Naive B cell (primary cell): ENCODE measurements at places on chromosomes 7 and 10. TPM values are rescaled to one million over a fixed set of nuclear protein-coding genes. Genes with fewer than 3 reads are reported as not detected.

DNA sequence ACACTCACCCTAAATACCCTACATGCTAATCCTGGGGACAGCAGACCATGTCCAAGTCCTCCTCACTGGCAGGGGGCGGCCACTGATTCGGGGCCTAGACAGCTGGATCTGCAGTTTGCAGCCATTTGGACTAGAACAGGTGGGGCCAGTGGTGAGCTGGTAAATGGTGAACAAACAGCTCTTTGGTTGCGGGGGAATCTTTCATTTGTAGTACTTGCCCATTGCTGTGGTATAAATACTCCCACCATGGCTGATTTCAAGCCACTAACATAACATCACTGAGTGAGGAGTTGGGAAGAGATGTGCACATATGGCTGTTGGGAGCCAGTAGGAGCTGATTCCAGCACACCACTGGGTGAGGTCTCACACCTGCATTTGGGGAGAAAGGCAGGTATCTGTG, 13.5 kb downstream of the ZNF503 start:
- DNase-seq: no peak
- H3K4me3 ChIP-seq: no peak overlapping the region
- H3K4me1 ChIP-seq: no peaks in the 10 kb centered on the region
- peaks cover 81% of the 10 kb centered on the region for H3K27me3 ChIP-seq
- H3K36me3 ChIP-seq: peaks cover 14% of the 10 kb centered on the region

- DNase-seq: no peak
- no peaks in the 10 kb centered on the region for H3K36me3 ChIP-seq
- no peak overlapping the region for H3K4me3 ChIP-seq
Measured at GRCh38 chr10:93250010-93250409, 176.3 kb downstream of the CYP26A1 start.

DNA sequence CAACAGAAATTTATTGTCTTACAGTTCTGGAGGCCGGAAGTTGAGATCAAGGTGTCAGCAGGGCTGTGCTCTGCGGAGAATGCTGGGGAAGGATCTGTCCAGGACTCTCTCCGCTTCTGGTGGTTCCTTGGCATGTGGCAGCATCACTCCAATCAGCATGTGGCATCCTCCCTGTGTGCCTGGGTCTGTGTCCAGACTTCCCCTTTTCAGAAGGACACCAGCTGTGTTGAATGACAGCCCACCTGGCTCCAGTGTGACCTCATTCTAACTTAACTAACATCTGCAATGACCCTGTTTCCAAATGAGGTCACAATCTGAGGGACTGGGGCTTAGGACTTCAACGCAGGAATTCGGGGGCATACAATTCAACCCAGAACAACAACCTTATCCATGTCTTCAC, 141.9 kb downstream of the BMS1 start:
- H3K27ac ChIP-seq: no peak overlapping the region
- DNase-seq: no peak

Gene TAC1
- polyA plus RNA-seq: not detected

DNA sequence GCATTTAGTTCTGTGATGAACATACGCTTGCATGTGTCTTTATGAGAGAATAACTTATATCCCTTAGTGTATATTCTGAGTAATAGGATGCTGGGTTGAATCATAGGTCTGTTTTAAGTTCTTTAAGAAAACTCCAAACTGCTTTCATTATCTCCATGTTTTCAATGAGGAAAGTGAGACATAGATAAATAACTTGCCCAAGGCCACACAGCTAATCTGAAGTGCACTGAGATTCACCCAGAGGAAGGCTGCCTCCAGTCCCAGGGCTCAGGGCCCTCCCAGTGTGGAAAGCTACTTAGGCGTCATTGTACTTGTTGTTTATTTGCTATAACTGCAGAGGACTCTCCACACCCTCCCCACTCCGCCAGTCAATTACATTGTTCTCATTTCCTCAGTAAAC, 126.7 kb downstream of the INHBA start:
- no peaks in the 10 kb centered on the region for H3K4me1 ChIP-seq
- H3K27ac ChIP-seq: no peak overlapping the region
- no peak overlapping the region for H3K4me3 ChIP-seq
- no peaks in the 10 kb centered on the region for H3K36me3 ChIP-seq
- peaks cover 18% of the 10 kb centered on the region for H3K27me3 ChIP-seq

Gene SDK1
- polyA plus RNA-seq: not detected

Gene ZNF398
- 9.9 TPM for polyA plus RNA-seq

DNA sequence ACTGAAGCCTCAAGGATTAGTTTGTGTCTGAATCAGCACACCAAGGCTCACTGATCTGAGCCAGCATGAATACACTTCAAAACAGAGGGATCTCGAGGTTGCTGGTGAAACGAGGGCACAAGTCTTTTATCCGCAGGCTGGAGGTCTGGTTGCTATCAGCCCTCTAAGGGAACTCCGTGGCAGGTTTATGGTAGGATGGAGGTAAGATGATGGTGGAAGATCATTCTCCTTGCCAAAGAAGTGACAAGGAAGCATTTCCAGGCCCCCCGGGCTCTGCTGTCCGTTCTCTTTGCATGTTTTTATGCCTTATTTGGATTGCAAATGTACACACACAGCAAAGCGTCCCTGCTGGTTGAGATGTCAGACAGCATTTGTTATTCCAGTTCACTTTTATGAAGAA, 268.3 kb downstream of the ARHGAP12 start:
- peaks cover 6% of the 10 kb centered on the region for H3K27me3 ChIP-seq
- H3K27ac ChIP-seq: no peak overlapping the region
- no peaks in the 10 kb centered on the region for H3K4me1 ChIP-seq
- no peaks in the 10 kb centered on the region for H3K36me3 ChIP-seq

Gene SFTPA1
- not detected for polyA plus RNA-seq

DNA sequence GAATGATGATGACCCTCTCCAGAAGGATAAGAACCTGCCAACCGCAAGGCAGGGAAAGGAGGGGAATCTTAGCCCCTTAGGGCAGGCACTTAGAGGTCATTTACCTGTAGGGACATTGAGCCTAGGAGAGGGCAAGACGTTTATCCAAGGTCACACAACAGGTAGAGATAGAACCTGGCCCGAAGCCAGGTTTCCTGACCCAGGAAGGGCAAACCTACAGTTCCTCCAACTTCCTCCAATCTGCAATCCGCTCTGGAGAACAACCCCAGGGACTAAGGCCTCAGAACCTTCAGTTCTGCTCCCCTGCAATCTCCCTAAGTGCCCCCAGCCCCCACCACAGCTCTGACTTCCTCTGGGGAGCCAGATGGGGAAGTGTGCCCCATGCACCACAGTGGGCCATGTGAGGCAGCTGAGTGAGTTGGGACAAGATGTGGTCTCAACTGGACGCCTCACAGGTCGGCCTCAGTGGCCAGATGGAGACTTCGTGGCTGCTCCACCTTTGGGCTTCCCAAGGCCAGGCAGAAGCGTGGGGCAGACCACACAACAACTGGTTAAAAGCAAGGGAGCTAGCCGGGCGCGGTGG, 1.4 kb upstream of the PSAP start:
- peak overlapping the region; percentile 76 for H3K27ac ChIP-seq
- H3K36me3 ChIP-seq: no peaks in the 10 kb centered on the region
- peak; percentile 51 for DNase-seq
- peaks cover 48% of the 10 kb centered on the region for H3K4me1 ChIP-seq

DNA sequence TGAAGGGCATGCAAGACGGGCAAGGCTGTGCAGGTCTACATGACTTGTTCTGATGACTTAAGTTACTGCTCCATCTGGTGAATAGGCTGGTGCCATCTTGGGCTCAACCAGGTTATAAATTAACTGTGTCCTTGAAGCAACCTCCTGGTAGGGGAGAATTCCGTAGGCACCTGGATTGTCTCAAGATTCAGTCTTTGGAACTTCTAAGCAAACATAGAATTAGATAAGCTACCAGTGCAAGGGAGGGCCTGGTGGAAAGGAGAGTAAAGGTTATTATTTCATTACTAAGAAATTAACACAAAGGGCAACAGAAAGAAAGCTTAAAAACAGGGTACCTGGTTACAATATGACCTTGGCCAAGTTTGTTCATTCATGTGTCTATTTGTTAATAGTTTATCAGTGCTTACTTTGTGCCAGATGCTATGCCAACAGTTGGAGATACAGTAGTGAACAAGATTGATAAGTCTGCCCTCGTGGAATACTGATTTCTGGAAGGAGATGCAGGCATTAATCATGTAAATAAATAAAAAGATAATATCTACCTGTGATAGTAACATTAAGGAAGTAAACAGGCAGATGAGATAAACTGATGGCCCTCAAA, 107.0 kb upstream of the PALS2 start:
- H3K4me3 ChIP-seq: no peak overlapping the region
- H3K36me3 ChIP-seq: no peaks in the 10 kb centered on the region
- H3K27me3 ChIP-seq: no peaks in the 10 kb centered on the region

Gene HMX2
- polyA plus RNA-seq: not detected

Gene DEPP1
- not detected for polyA plus RNA-seq

Gene ANK3
- not detected for polyA plus RNA-seq

GRCh38 chr10:78619896-78620295, 448.9 kb upstream of the ZMIZ1 start:
- H3K4me3 ChIP-seq: no peak overlapping the region
- H3K36me3 ChIP-seq: no peaks in the 10 kb centered on the region
- no peaks in the 10 kb centered on the region for H3K4me1 ChIP-seq
- peaks cover 44% of the 10 kb centered on the region for H3K27me3 ChIP-seq

GRCh38 chr7:140898786-140899536, 25.8 kb downstream of the BRAF start:
- H3K36me3 ChIP-seq: peaks cover 9% of the 10 kb centered on the region
- H3K27ac ChIP-seq: no peak overlapping the region
- H3K4me3 ChIP-seq: no peak overlapping the region
- H3K27me3 ChIP-seq: no peaks in the 10 kb centered on the region
- DNase-seq: no peak
- peaks cover 45% of the 10 kb centered on the region for H3K4me1 ChIP-seq

- no peaks in the 10 kb centered on the region for H3K27me3 ChIP-seq
- H3K36me3 ChIP-seq: peaks cover 3% of the 10 kb centered on the region
- DNase-seq: no peak
- H3K4me1 ChIP-seq: peaks cover 49% of the 10 kb centered on the region
- peak overlapping the region; percentile 77 for H3K4me3 ChIP-seq
Measured at GRCh38 chr7:20218279-20218678, 1.1 kb upstream of the MACC1 start.

- no peak overlapping the region for H3K27ac ChIP-seq
- peaks cover 4% of the 10 kb centered on the region for H3K4me1 ChIP-seq
- DNase-seq: no peak
- peaks cover 74% of the 10 kb centered on the region for H3K27me3 ChIP-seq
Measured at GRCh38 chr10:97069576-97070362, 116.0 kb downstream of the SLIT1 start.

DNA sequence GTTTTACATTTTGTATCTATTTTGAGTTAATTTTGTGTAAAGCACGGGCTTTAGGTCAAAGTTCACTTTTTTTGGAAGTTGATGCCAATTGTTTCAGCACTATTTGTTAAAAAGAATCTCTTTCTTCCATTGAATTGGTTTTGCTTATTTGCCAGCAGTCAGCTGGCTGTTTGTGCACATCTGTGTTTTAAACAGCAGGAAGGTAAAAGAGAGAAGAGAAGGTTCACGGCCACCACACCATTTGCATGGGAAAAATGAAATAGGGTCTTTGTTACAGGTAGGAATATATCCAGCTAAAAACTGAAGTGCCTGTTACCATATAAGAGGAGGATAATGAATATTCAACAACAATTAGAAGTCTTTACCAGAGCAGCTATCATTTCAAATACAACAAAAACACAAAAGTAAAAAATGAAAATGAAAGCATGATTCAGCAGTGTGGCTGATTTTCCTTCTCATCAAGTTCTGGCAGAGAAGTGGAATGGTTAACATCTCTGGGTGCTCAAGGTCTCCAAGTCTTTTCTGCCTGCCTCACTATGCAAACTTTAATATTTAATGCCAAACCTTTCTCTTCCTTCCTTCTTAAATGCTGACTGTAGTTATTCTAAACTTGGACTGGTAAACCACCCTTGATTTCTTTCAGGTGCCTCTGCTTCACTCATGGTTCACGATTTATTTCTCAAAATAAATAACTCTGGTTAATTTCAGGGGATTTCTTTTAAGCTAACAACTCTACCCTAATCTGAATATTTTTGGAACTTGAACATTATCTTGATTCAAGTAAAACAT, 841.5 kb downstream of the GRM8 start:
- no peaks in the 10 kb centered on the region for H3K27me3 ChIP-seq
- no peaks in the 10 kb centered on the region for H3K4me1 ChIP-seq
- H3K4me3 ChIP-seq: no peak overlapping the region
- DNase-seq: no peak

Gene TLX1
- polyA plus RNA-seq: not detected

- DNase-seq: no peak
- H3K36me3 ChIP-seq: no peaks in the 10 kb centered on the region
- peaks cover 6% of the 10 kb centered on the region for H3K4me1 ChIP-seq
- H3K27me3 ChIP-seq: peaks cover 22% of the 10 kb centered on the region
- no peak overlapping the region for H3K4me3 ChIP-seq
- no peak overlapping the region for H3K27ac ChIP-seq
Measured at GRCh38 chr7:33072471-33072870, 9.9 kb upstream of the NT5C3A start.

Gene IFRD1
- polyA plus RNA-seq: 44.8 TPM

DNA sequence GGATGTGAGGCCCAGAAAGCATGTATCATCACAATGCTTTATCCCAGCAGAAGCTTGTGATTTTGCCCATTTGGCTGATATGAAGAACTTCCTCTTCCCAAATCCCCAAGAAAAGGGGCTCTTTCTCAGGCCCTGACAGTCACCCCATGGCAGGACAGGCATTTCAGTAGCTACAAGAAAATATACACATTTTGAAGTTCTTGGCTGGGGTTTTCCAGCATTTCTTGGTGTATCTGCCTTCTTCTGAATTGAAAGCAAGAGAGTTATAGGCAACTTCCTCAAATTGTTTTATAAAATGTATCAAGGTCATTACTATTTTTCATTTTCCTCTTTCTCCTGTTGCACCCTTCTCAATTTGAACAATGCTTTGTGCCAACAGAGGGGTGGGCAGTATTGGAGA, 63.3 kb upstream of the PDLIM1 start:
- H3K4me1 ChIP-seq: peaks cover 11% of the 10 kb centered on the region
- DNase-seq: peak; percentile 15
- H3K4me3 ChIP-seq: no peak overlapping the region
- no peaks in the 10 kb centered on the region for H3K36me3 ChIP-seq

GRCh38 chr7:71243736-71244410, 111.9 kb downstream of the GALNT17 start:
- H3K4me3 ChIP-seq: no peak overlapping the region
- no peak for DNase-seq
- no peaks in the 10 kb centered on the region for H3K27me3 ChIP-seq

DNA sequence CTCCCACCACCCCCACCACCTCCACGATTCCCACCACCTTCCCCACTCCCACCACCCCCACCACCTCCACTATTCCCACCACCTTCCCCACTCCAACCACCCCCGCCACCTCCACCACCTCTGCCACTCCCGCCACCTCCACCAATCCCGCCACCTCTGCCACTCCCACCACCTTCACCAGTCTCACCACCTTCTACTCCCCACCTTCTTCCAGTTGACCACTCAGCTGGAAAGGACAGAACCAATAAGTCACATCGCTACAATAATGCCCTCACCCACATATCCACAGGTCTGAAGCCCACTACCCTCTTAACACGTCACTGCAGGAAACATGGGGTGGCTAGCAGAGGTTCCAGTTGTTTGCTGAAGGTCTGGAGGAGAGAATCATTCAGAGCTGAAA, 93.5 kb upstream of the PAX2 start:
- H3K36me3 ChIP-seq: no peaks in the 10 kb centered on the region
- no peak for DNase-seq
- H3K27ac ChIP-seq: no peak overlapping the region
- peaks cover 50% of the 10 kb centered on the region for H3K27me3 ChIP-seq

Gene LIPF
- polyA plus RNA-seq: not detected

- H3K27me3 ChIP-seq: no peaks in the 10 kb centered on the region
- peaks cover 22% of the 10 kb centered on the region for H3K4me1 ChIP-seq
- H3K36me3 ChIP-seq: no peaks in the 10 kb centered on the region
- H3K4me3 ChIP-seq: no peak overlapping the region
- DNase-seq: no peak
Measured at GRCh38 chr10:63611078-63611477, 89.9 kb downstream of the REEP3 start.

Gene UNCX
- not detected for polyA plus RNA-seq
